ENCODE measurements at places on chromosomes 3 and 15.

GRCh38 chr15:52532427-52532826, 3.7 kb upstream of the MYO5A start:
- DNase-seq = no peak

- peak; percentile 44 for DNase-seq
Measured at GRCh38 chr3:48661501-48662144, 1.1 kb downstream of the CELSR3 start.

GRCh38 chr3:84820906-84821305, 137.9 kb upstream of the CADM2 start:
- no peak for DNase-seq

- DNase-seq = no peak
Measured at GRCh38 chr3:143118630-143119008, 952 bp upstream of the CHST2 start.

DNA sequence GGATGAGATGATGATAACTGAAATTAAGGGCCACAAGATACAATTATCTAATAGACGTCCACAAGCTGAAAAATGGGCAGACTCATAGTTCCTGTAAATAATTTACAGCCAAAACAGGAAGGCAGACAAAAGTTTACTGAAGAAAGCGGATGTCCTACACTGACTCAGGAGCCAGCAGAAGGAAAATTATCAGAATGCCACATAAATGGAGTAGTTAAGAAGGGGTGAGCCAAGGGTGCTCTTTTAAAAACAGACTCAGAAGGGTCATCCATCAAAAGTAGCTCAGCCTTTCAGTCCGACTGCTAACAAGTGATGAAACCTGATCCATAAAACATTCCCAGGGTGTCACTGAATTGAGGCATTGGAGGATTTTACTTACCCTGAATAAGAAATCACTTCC, 39.8 kb downstream of the TUSC7 start:
- no peak for DNase-seq

DNA sequence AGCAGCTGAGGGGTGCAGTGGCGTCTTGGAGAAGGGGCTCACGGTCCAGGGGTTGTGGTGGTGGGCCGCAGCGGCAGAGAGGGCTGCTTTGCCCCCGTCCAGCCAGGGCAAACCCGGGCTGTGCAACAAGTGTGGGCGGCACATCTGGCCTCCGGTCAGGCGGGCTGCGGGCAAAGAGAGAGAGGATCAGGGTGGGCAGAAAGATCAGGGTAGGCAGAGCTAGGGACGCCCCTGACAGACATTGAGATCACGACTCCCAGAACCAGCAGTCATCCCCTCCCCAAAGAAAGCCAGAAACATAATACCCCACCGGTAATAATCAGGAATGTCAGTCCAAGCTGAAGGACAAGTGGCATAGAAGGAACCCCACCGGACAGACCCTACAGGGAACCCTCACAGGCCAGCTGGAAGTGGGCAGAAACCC, 6.8 kb downstream of the GATA2 start:
- no peak for DNase-seq

Data from left renal cortex interstitium (tissue), 4 donors.